ENCODE measurements at places on chromosomes 12 and 14.

- DNase-seq: no peak
Observed at GRCh38 chr12:95978774-95979173, 17.4 kb downstream of the HAL start.

DNA sequence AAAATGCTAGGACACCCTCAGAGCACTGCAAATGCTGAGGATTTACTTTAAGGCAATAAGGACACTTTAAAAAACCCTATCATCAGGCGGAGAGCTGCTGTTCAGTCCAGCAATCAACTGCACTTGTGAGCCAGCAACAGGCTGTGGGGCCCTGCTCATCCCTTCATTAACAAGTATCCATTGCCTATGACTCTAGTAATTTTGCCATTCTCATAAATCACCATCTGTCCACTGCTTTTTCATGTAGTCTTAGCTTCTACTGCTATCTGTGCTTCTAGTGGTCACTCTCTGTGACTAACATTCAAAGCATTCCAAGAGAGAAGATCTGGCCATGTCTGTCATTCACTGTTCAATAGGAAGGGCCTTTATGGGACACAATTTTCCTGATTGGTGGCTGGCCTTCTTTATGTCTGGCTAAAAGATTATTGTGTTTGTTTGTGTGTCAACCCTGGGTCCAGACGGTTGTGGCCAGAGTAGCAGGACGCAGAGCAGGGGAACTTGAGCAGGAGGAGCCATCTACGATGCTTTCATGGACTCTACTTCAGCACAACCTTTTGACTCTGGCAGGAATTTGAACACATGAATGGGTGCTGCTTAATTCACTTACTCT is 3.6 kb upstream of the KRAS start:
- no peak for DNase-seq

DNA sequence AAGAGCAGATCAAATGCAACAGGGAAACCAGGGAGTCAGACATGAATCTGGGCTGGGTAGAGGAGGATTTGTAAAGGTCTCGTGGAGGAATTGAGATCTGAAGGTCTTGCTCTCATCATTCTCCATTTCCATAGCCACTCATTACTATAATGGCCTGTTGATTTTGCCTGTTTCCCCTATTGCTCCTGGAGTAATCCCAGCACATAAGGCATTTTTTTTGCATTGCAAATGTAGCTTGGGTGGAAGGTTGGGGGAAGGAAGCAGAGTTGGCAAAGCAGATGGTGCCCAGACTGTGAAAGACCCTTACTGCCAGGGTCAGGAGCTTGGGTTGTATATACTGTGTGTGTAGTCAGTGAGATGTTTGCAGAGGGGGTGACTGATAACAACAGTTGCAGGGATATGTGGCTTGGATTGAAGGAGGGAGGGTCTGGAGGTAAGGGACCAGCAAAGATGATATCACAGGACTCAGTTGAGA is 116.0 kb downstream of the TTC6 start:
- DNase-seq: no peak

DNA sequence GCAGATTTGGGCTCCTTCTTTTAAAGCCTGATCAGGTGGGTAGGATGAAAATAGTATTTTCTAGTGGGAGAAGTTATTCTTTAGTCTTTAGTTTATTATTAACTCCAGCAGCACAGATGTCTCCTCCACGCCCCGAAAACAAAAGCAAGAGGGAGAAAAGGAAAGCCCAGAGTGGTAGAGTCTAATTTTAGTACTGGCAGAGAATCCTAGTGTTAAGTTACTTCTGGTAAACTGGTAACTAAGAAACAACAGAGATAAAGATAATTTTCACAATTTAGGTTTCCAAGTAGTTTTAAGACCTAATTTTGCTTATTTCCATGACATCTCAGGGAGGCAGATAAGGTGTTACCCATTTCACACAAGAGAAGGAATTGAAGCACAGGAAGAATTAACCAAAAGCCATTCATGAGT is 16.3 kb downstream of the ATP5MC2 start:
- no peak for DNase-seq

DNA sequence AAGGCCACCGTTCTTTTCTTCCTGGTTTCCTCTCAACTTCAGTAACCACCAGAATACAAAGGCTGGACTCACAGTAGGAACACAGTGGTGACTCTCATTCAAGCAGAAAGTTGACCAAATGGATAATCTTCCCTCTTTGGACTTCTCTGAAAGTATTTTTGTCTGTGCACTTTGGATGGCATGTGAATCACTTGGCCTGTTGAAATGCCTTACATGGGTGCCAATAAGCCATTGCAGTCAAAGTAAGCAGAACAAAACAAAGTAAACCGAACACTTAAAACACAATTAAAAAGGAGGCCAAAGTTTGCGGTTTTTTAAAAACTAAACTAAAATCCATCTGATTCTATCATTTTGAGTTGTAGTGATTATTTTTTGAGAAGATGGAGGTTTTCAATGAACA is 370.1 kb upstream of the DDHD1 start:
- no peak for DNase-seq

- DNase-seq: no peak
Observed at GRCh38 chr12:49415521-49415970, 48.3 kb downstream of the SPATS2 start.

GRCh38 chr12:120397824-120398540 is 29.0 kb upstream of the MSI1 start:
- DNase-seq: no peak

GRCh38 chr14:93009471-93010129 is 86.7 kb downstream of the CHGA start:
- DNase-seq: no peak

DNA sequence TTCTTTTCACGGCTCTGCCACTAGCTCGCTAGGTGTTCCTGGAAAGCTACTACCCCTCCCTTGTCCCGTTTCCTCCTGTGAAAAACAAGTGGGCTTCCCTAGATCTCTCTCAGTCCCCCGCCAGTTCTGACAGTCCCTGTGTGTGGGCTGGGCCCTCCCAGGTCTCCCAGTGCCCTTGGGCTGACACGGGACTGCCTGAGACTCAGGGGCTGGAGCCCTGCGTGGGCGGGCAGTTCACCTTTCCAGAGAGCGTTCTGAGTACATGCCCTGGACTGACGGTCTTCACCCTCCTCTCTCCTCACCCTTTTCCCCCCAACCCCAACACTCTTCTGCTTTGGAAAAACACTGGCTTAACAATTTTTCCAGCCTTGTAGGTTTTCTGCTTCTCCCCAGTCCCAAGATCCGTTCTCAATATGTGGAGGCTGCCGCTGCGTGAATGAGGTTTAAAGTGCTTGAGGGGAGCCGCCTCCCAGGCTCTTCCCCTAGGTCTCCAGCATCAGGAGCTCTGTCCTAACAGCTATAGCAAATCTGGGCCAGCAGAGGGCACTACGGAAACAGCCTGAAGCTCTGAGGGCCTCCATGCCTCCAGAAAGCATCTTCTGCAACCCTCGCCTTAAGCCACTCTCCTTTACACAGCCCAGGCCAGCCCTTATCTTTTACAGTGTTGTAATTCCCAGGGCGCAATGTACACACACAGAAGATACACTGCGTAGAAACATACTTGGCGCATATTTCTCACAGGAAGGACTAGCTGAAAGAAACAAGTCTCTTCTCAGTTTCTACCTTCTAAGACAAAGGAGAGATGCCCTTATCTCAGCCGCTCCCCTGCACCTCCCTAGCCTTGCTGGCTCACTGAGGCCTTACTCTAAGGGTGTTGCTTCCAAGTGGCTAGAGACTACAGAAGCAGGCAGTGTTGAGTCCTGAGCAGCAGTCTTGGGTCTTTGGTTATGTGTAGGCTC is 10.4 kb upstream of the DCD start:
- no peak for DNase-seq

- DNase-seq: no peak
Observed at GRCh38 chr12:88388566-88389540, 191.4 kb downstream of the KITLG start.

- DNase-seq: no peak
Observed at GRCh38 chr14:51498411-51499227, 153.1 kb upstream of the FRMD6 start.

GRCh38 chr12:87687362-87687761 is 341.8 kb downstream of the C12orf50 start:
- no peak for DNase-seq

DNA sequence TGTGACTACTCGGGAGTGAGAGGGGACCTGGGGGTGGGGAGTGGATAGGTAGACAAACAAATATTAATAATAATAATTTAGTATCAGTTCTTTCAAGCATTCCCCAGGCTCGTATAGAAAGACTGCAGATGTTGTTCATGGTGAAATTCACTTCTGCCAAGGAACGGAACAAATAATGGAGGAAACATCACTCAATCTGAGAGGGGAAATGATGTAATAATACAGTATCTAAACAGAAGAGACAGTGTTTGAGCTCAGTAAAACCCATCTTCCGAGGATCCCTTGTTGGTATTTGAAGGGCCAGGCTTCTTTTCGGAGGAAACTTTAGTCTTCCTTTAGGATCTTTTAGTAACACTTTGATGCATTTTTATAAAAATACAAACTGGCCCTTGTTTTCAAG is 114.2 kb downstream of the KCNK10 start:
- DNase-seq: no peak

DNA sequence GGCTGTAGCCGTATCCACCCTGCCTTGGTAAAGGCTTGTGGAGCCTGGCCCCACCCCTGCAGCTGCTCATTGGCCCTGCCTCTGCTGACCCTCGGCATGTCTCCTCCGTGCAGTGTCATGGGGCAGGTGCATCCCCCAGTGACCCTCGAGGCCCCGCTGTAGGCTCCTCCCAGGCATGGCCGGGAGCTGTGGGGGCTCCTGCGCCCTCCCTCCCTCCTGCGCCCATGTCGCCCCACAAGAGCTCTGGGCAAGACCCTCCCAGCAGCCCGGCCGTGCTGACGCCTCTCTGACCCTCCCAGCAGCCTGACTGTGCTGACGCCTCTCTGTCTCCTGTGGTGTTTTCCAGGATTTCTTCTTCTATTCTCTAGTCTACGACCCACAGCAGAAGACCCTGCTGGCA is 20.8 kb upstream of the CRIP2 start:
- DNase-seq: no peak

DNA sequence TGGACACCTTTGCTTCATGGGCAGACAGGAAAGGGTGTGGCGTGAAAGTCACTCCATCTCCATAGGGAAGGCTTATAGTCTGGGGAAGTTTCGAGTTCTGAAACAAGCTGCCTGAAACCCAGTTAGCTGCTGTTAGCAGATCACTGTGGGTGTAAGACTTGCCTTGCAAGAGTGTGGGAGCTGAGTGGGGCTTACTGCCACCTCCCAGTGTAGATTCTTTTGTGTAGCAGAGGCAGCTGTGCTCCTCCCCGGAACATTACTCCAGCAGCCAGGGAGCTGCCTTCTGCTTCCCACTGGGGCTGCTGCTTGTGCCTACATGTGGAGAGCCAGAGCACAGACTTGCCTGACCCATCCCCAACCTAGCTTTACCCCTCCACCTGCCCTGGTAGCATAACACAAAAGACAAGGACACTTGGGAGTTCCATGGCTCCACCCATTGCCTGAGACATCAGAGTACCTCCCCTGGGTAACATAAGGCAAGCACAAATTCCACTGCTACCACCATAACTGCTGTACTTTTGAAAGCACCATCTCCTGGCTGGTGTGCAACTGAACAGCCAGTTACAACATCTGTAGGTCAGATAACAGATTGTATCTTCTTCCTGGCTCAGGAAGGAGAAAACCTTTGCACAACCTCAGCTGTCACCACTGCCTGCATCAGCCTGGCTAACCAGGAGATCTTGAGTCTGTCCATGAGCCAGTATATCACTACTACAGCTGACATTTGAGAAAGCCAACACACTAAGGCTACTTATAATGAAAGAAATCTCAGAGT is 69.5 kb downstream of the ADAMTS20 start:
- no peak for DNase-seq

DNA sequence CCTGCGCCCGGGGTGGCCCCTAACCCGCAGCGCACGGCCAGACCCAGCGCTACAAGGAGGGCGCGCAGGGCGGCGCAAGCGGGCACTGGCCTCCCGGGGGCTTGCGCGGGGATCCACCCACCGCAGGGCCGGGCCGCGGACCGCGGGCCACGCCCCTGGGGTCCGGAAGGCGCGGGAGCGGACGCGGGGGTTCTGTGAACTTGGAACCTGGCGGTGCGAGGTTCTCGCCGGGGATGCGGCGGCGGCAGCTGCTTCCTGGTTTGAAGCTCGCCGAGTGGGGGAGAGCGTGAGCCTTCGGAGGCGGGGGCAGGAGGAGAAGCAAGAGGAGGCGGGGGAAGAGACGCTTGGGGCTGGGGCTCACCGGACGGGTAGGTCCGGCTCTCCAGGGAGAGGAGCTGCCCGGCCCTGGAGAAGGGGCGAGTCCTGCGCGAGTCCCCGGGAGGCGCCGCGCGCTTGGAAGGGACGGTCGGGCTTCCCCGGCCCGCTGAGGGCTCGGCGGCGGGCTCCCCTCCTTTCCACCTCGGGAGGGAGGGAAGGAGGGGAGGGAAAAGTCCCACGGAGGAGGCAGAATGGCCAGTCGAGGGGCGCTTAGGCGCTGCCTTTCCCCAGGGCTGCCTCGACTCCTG is at the start of gene PRKCH:
Gene PRKCH (plus strand): TSS at position 195 of the 626 bp plus-strand sequence. CDS start 523 bp downstream, outside the sequence.
- peak; percentile 75 for DNase-seq

- no peak for DNase-seq
Observed at GRCh38 chr12:80868576-80868975, 69.2 kb downstream of the LIN7A start.

- DNase-seq: no peak
Observed at GRCh38 chr14:47149326-47149725, 497.7 kb upstream of the RPL10L start.

DNA sequence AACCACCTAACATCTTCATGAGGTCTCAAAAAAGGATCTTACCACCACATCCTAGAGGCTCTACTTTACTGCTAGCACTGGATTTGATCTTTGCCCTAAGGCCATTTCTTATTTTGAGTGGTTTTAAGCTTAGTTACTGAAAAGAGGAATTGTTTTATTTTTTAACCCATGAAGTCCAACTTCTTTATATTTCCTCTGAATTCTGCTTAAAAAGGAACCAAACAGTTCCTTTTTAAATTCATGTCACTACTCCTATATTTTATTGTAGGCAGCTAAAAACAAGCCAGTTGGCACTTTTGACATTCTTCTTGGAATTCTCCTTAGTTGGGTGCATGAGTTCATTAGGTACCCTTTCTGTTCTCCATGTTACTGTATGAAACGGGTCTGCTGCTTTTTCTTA is 76.4 kb downstream of the FGD4 start:
- DNase-seq: no peak

- no peak for DNase-seq
Observed at GRCh38 chr12:57315681-57316080, 64.7 kb upstream of the STAC3 start.

DNA sequence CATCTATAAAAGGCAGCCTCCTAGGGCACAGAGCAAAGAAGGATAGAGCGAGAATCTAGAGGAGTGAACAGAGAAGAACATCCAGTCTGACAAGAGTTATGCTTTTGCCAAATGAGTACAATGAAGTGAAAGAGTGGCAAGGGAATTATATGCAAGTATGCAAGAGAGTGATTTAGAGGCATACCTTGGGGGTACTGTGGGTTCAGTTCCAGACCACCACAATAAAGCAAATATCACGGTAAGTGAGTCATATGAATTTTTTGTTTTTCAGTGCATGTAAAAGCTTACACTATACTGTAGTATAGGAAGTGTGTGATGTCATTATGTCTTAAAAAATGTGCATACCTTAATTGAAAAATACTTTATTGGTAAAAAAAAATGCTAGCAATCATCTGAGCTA is 101.4 kb downstream of the SLC38A1 start:
- no peak for DNase-seq

GRCh38 chr14:51988221-51988620 is 1.1 kb upstream of the RTRAF start:
- no peak for DNase-seq

Measured in stimulated activated CD8-positive, alpha-beta memory T cell treated with anti-CD3 and anti-CD28 coated beads, Interleukin-4, amount 100 ng/mL, for 4 hours (primary cell).